GM20000 (cell line): ENCODE measurements at places on chromosomes 16 and 17.
A peak's percentile ranks its signal among the peaks of the same experiment; 100 is the strongest.

- no peak for DNase-seq
Measured at GRCh38 chr17:17181666-17182597, 24.2 kb downstream of the PLD6 start.

GRCh38 chr17:42682722-42683403 is 532 bp downstream of the CNTNAP1 start:
- peak; percentile 67 for DNase-seq

GRCh38 chr17:36535669-36536081 is 888 bp downstream of the PIGW start:
- no peak for DNase-seq

- no peak for DNase-seq
Measured at GRCh38 chr16:73143576-73144422, 95.9 kb upstream of the ZFHX3 start.

GRCh38 chr17:2057760-2058585 is 3.1 kb downstream of the HIC1 start:
- DNase-seq, result no peak

GRCh38 chr17:47830396-47831002 is 842 bp downstream of the MRPL10 start:
- DNase-seq, result no peak

DNA sequence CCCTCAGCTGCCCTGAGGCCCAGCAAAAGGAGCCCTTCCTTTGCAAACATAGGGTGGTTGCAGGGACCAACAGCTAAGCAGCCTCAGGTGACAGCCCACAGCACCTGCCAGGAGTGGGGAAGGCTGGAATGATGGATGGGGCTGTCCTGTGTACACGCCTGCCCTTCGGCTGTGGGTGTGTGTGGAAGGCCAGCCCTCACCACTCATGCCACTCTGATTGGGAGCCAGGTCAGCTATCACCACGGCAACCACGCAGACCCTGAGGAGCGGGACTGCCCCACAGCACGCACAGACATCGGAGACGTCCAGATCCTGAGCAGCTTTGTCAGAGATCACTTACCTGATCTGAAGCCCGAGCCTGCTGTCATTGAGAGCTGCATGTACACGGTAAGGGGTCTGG is 11.9 kb downstream of the PIPOX start:
- DNase-seq, result no peak

DNA sequence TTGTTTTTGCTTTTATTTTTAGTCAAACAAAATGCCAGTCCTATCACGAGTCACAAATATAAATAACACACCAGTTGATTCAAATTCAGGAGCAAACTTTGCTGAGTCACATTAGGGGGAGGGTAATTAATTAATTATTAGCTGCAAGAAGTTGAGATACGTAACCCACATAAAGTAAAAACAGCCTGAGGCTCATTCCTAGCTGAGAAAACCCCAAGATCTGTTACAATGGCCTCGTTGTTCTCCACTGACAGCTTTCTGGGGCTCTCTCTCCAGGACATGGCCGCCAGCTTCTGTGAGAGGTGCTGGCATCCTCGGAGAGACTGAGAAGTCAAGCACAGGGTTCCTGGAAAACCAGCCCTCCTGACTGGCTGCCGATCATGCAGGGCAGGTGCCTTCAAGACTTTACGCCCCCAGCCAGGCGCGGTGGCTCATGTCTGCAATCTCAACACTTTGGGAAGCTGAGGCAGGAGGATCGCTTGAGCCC is 11.1 kb downstream of the RAB40B start:
- DNase-seq, result no peak

DNA sequence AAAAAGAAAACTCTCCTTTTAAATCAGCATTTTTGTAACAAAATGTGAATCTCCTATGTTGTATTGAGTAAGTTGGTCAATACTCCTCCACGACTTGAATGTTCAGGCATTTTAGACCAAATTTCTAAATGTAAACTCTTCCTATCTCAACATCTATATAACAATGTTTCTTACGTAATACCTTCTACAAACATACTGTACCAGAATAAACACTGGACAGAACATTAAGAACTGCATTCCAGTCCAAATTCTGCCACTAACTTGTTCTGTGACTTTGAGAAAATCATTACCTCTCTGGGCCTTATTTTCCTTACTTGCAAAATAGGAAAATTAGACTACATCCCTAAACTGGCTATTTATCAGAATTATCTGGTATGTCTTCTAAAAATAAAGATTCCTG is 40.1 kb downstream of the AKAP10 start:
- no peak for DNase-seq

DNA sequence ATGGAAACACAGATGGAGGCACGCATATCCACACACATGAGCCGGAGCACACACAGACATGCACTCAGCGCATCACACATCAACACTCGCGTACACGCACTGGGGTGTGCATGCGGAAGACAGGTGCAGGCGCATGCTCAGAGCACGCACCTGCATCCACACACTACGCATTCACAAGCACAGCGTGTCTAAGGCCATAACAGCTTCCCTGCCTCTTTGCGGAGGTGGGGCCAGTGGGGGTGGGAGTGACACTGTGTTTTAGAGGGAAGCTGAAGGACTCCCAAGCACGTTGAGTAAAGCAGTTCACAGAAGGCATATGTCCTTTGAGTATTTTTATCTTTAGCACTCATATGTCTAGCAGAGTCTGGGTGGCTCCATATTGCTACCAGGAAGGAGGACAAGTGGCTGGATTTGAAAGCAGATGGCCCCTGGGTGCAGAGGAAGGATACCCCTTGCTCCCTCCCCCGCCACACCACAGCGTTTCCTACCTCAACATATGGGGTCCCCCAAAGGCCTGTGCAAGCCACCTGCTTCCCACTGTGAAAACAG is 68.6 kb upstream of the TOB1 start:
- no peak for DNase-seq

DNA sequence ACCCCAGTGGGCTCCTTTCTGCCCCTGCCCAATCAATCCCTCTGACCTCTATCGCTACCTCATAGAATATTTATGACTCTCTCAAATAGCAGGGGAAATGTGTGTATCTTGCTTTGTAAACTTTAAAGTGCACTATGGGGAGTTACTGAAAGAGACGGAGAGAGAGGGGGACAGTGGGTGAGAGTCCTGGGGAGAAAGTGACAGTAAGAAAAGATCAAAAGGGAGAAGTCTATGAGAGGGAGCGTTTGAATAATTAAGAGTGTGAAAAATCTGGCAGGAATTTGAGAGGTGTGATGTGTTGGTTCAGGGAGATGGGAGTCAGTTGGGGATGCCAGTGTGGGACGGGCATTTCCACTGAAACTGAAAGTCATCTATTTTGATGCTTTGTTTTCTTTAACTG is 32.6 kb downstream of the USP43 start:
- no peak for DNase-seq

DNA sequence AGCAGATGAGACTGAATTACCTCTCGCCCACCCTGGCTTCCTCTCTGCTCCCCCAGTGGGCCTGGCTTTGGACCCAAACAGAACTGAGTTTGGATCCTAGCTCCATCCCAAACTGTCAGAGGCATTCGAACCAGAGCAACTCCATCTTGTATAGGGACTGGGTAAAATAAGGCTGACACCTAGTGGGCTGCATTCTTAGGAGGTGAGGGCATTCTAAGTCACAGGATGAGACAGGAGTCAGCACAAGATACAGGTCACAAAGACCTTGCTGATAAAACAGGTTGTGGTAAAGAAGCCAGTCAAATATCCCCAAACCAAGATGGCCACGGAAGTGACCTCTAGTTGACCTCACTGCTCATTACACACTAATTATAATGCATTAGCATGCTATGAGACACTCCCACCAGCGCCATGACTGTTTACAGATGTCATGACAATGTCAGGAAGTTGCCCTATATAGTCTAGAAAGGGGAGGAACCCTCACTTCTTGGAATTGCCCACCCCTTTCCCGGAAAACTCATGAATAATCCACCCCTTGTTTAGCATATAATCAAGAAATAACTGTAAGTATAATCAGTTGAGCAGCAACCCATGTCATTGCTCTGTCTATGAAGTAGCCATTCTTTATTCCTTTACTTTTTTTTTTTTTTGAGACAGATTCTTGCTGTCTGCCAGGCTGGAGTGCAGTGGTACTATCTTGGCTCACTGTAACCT is 44.4 kb downstream of the LYRM1 start:
- no peak for DNase-seq

DNA sequence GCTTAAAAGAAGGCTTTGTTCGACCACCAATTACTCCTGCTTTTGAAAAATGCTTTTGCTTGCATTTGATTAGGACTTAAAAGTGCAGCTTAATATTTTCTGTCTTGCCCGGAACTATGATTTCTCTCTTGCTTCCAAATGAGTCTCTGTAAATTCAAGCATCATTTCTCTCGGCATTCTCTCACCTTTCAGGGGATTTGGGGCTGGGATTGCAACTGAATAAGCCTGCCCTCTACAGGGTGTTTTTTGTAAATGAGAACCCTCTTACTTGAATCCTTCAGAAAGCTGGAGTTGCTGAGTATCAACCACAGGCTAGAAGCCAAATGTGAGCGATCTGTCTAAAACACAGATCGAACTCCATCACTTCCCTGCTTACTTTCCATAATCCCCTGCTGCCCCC is 234.6 kb downstream of the TMEM114 start:
- no peak for DNase-seq

DNA sequence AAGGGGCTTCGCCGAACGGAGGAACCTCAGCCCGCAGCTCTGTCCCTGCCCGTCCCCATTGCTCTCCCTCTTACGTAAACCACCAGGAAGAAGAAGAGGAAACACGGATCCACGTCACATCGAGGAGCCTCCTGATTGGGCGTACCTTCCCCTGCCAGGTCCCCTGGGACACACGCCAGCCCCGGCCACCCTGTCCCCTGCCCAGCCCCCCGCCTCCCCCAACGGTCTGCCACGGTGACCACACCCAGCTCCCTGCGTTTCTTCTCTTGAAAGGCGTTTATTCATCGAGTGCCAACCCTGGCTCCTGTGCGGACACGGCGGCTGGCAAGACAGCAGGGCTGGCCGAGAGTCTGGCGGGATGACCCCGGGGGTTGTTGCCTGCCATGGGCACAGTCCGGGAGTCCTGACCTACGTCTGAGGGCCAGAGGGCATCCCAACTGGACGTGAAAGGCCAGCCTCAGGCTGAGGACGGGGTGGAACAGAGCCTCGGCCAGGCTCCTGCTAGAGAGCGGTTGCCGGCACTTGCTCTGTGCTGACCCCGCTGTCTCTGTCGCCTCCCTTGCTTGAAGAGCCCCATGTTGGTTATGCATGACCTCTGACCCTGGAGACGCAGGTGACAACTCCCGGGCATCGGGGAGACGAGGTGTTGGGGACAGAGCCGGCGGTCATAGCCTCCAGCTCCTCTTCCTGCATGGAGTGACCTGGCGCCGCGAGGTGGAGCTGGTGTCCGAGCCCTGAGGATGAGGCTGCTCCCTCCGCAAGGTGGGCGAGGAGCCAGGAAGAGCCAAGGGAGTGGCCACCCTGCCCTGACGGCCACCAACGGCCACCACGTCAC is 40.5 kb upstream of the ACSF3 start:
- DNase-seq, result no peak

DNA sequence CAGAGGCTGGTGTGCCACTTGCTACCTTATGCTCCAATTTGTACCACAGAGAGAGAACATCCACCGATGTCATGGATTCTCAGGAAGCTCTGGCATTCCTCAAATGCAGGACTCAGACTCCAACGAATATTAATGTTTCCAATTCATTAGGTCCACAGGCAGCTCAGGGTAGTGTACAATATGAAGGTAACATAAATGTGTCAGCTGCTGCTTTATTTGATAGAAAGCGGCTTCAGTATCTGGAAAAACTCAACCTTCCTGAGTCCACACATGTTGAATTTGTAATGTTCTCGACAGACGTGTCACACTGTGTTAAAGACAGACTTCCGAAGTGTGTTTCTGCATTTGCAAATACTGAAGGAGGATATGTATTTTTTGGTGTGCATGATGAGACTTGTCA is 16.1 kb downstream of the SLFN5 start:
- DNase-seq, result no peak

DNA sequence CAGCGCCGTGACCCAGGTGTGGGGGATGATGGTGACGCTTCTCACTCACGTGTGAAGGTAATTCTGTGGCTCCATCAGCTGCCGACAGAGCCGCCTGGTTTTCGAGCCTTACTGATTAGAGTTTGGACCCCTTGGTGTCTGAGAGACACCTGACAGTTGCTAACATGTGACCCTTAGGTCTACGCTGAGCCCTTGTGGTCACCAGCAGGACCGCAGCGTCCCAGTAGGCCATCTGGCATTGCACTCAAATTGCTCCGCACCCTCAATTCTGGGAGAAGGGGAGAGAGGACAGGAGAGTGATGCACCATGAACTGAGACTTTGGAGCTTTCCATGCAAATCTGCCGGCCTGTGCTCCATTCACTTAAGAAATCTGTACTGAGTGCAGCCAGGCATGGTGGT is 2.5 kb downstream of the FLYWCH1 start:
- no peak for DNase-seq

DNA sequence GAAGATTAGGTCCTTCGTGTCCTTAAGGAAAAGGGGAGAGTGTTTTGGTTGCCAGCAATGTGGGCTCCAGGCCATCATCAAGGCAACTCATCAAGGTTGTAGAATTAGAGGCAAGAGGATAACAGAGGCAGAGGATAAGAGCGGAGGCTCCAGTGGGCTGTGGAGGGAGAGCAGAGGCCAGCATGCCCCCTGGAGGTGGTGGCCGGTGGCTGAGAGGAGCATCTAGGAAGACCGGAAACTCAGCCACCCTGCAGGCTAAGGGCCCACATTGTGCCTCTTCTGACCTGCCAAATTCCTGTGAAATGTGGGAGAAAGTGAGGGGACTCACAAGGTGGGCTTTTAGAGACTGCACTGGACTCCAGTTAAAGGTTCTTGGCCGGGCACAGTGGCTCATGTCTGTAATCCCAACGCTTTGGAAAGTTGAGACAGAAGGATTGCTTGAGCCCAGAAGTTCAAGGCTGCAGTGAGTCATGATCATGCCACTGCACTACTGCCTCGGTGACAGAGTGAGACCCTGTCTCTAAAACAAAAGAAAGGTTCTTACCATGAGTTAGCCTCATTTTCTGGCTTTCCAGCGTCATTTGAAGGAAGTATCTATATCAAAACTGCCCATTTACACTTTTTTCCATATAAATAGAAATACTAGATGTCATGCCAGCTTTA is 62.7 kb upstream of the ADORA2B start:
- no peak for DNase-seq

GRCh38 chr17:57888311-57889216 is 38.7 kb upstream of the MRPS23 start:
- no peak for DNase-seq

DNA sequence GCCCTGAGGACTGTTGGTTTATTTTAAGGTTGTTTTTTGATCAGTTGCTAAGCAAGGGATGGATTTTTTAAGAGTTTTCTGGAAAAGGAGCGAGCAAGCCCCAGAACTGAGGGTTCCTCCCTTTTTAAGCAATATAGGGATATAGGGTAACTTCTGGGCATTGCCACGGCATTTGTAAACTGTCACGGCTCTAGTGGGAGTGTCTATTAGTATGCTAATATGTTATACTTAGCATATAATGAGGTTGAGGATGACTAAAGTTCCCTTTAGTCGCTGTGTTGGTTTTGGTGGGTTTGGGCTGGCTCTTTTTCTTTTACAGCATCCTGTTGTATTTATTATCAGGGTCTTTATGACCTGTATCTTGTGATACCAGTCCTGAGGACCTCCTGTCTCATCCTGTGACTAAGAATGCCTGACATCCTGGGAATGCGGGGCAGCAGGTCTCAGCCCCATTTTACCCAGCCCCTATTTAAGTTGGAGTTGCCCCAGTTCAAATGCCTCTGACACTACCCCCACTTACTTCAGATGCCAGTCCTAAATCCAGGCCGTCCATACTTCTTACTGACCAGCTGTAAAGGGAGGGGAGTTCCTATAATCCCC is 59.4 kb downstream of the MFSD11 start:
- DNase-seq, result no peak

GRCh38 chr17:76502341-76503211 is 1.4 kb upstream of the RHBDF2 start:
- DNase-seq, result no peak
